NCI-H2107 (cell line): ENCODE measurements at places on chromosomes 1 and 21.

DNA sequence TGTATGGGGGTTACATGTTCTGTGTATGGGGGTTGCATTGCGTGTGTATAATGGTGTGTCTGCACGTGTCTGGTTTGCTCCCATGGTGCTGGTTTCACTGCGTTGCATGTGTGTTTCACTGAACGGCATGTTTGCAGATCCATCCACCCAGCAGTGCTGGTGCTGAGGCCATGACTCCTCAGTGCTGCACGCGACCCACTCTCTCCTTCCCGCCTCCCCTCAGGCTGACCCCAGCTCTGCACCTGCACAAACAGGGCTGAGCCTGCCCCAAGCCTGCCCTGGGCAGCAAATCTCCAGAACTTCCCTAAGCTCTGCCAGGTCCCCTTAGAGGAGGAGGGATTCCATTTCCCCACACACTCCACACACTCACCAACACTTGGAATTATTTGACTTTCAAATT lies 18.7 kb downstream of the ACTRT2 start:
- DNase-seq: no peak

DNA sequence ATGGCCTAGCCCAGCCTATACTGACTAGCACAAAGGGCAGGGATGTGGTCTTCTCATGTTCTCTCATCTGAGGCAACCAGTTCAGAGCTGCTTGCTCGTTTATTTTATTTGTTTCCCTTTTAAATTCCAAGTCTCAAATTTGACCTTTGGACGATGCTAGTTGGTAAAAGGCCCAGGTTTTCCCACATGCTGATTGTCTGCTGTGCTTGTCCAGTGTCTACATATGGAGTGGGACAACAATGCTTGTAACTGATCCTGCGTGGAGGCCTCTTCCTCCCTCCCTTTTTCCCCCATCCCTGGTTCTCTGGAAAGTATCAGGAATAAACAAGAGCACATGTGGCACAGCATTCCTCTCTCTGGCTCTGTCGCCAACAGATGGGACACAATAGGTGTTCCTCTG lies 34.0 kb upstream of the BEND5 start:
- no peak for DNase-seq

GRCh38 chr1:38614861-38615260 lies 244.7 kb downstream of the RRAGC start:
- DNase-seq: no peak

- DNase-seq: no peak
Observed at GRCh38 chr1:177611402-177611801, 358.5 kb downstream of the SEC16B start.

- DNase-seq: no peak
Observed at GRCh38 chr1:24483441-24483840, 19.2 kb upstream of the RCAN3 start.
